ENCODE measurements at places on chromosomes 3 and 15. TPM values are rescaled to one million over a fixed set of nuclear protein-coding genes. Genes with fewer than 3 reads are reported as not detected.

Gene MAP1A
- 1.9 TPM for total RNA-seq

Gene MESP1
- 7.5 TPM for total RNA-seq

Gene KLHDC8B
- total RNA-seq: 2.5 TPM

Gene WDR93
- not detected for total RNA-seq

Gene CLRN1
- not detected for total RNA-seq

- no peak for DNase-seq
- no peak overlapping the region for H3K27ac ChIP-seq
- no peak overlapping the region for H3K4me3 ChIP-seq
- H3K27me3 ChIP-seq: peaks cover 22% of the 10 kb centered on the region
- no peaks in the 10 kb centered on the region for H3K36me3 ChIP-seq
- H3K4me1 ChIP-seq: no peaks in the 10 kb centered on the region
These were observed 4.0 kb downstream of the TM4SF1 start for GRCh38 chr3:149373235-149374125.

DNA sequence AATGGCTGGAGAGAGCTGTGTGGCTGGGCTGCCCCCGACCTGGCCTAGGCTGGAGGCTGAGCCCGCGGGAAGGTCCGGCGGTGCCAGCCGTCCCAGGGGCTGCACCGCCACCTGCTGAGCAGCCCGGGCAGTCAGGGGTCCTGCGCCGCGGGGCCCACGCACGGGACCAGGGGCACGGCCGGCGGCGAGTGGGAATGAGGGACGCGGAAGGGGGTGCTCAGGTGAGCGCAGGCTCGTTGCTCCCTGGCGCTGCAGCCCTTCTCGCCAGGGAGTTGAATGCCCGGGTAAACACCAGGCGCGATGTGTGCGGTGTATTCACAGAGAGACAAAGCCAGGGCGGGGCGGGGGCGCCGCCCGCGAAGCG is 666 bp upstream of the SEMA3F start:
- H3K4me3 ChIP-seq: peak overlapping the region; percentile 63
- H3K27ac ChIP-seq: no peak overlapping the region
- H3K27me3 ChIP-seq: peaks cover 33% of the 10 kb centered on the region
- DNase-seq: no peak

DNA sequence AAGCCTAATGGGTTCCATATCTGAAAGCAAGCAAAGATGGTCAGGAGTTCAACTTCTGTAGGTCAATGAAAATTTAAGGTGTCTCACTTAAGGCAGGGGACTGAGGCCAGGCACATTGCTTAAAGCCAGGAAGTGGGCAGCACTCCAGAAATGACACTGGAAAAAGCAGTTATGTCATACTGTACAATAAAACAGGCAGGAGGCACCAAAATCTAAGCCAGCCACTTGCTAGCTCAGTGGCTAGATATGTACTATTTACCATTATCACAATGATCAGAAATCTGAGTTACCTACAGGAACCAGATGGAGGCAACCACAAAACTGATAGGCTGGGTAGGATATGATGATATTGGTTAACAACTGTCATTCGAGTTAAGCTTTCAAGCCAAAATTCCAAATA is 57.3 kb downstream of the FRMD5 start:
- no peak overlapping the region for H3K4me3 ChIP-seq
- H3K27ac ChIP-seq: no peak overlapping the region
- H3K4me1 ChIP-seq: no peaks in the 10 kb centered on the region

DNA sequence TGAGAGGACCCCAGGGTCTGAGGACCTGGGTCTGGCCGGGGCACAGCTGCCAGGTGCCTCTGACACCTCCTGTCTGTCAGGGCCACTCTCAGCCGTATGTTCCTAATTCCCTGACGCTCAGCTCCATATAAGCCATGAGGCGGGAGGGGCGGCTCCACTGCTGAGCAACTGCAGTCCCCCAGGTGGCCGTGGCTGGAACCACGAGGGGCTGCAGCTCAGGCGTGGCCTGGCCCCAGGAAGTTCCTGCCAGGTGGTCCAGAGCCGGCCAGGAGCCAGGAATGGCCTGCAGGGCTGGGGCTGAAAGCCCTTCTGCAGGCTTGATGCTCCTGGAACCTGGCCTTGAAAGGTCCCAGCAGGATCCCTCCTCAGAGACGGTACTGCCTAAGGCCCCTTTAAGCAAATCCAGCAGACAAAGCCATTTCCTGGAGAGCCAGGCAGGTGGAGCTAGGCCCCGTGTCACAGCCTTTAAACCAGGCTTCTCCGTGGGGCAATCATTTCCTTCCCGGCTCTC is 118.0 kb downstream of the CHSY1 start:
- peaks cover 4% of the 10 kb centered on the region for H3K27me3 ChIP-seq
- DNase-seq: no peak
- no peak overlapping the region for H3K27ac ChIP-seq
- H3K36me3 ChIP-seq: peaks cover 3% of the 10 kb centered on the region
- H3K4me1 ChIP-seq: peaks cover 33% of the 10 kb centered on the region

GRCh38 chr3:106367496-106367895 is 498.7 kb upstream of the CBLB start:
- no peak overlapping the region for H3K27ac ChIP-seq
- DNase-seq: no peak
- peaks cover 6% of the 10 kb centered on the region for H3K36me3 ChIP-seq
- peaks cover 7% of the 10 kb centered on the region for H3K4me1 ChIP-seq
- H3K4me3 ChIP-seq: no peak overlapping the region

DNA sequence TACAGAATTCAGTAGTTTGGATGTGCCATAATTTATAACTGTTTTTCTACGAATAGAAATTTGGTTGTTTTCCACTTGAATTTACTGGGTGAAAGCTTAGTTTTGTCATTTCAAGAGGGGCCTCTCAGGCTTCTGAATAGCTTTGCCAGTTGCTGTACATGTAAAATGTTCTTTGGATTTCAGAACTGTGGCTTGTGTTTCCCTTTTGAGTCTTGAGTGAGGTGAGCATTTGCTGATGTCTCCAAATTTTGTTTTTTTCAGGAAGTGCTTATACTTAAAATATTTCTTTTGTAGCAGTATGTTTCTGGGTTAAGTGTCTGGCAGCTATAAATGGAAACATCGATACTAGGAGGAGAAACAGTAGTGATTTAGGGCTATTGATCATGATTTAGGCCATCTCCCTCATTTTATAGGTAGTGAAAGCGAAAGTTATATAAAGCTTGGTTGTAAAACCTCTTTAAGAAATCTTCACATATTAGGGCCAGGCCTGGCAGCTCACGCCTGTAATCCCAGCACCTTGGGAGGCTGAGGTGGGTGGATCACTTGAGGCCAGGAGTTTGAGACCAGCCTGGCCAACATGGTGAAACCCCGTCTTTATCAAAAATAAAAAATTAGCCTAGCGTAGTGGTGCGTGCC is 9.2 kb upstream of the TRAK1 start:
- H3K27ac ChIP-seq: peak overlapping the region; percentile 96
- no peak for DNase-seq
- peak overlapping the region; percentile 27 for H3K4me3 ChIP-seq
- peaks cover 54% of the 10 kb centered on the region for H3K4me1 ChIP-seq

- peaks cover 13% of the 10 kb centered on the region for H3K36me3 ChIP-seq
- H3K4me3 ChIP-seq: no peak overlapping the region
- H3K27ac ChIP-seq: no peak overlapping the region
These were observed 26.4 kb downstream of the USP3 start for GRCh38 chr15:63530752-63531299.
